ENCODE measurements at places on chromosomes 13 and 19.

DNA sequence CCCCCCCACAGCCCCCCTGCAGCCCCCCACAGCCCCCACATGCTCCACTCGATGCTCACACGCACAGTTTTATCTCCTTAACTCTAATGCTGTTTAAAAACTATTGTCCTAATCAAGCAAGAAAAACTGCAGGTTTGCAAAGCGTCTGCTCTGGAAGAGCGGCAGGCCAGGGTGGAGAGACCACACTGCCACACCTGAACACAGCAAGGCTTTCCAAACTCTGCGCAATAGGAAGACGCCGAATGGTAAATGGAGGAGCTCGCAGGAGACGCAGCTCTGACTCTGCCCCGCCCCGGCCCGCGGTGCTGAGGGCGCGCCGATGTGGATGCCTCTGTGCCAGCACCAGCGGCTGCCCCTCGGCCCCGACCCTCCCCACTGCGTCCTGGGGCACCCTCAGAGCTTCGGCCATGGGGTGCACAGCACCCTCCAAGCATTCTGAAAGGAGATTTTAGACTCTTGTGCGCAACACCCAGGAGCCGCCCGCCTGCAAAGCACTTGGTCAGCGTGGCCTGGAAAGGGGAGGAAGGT is 32.4 kb downstream of the RASA3 start:
- DNase-seq = no peak

DNA sequence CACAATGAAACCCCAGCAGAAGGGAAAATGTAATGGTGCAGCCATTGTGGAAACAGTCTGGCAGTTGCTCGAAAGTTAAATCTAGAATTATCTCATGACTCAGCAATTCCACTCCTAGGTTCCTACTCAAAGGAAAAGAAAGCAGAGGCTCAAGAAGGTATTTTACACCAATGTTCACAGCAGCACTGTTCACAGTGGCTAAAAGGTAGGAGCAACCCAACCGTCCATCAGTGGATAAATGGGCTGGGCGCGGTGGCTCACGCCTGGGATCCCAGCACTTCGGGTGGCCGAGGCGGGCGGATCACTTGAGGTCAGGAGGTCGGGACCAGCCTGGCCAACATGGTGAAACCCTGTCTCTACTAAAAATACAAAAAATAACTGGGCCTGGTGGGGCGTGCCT is 25.9 kb downstream of the ZFR2 start:
- DNase-seq = no peak

GRCh38 chr13:66137384-66137783 is 1092.8 kb downstream of the PCDH9 start:
- no peak for DNase-seq

DNA sequence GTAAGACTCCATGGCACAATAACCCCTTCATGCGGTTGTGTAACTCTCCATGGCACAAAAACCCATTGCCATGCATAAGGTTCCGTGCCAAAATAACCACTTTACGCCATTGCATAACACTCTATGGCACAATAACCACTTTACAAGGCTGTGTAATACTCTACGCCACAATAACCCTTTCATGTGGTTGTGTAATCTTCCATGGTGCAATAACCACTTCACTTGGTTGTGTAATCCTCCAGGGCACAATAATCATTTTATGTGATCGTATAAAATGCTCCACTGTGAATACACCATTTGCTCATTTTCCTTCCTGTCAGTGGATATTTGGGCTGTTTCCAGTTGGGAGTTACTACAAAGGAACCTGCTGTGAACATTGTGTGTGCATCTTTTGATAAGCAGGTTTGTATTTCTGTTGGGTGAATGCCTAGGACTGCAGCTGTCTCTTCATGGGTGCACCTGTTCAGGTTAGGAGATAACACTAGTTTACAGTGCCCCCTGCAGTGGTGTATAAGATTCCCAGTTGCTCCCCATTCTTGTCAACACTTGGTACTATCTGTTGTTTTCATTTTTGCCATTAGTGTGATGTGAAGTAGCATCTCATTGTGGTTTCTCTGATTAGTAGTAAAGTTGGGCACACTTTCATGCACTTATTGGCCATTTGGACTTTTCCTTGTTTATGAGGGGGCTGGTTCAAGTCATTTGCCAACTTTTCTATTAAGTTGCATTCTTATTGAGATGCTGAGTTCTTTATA is 21.1 kb upstream of the ZSCAN18 start:
- no peak for DNase-seq

DNA sequence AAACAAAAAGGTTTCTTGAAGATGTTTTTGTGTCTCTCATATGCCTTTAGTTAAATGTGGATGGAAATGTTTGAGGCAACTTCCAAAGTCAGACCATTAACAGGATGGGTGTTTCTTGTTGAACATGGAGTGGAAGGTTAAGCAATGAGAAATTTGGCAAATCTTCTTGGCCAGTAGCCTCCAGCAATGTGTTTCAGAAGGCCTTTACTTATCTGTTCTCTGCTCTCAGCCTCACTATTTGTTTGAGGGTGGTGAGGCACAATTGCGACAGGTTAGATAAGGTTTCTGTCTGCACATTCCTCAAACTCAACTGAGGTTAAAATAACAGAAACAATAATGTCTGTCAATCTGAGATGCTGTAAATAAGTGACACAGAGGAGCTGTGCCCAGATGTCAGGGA is 1019.0 kb downstream of the DIAPH3 start:
- no peak for DNase-seq

GRCh38 chr19:1553415-1553814 is 14.7 kb downstream of the MEX3D start:
- no peak for DNase-seq

GRCh38 chr19:28864577-28865042 is 348.3 kb downstream of the UQCRFS1 start:
- no peak for DNase-seq

DNA sequence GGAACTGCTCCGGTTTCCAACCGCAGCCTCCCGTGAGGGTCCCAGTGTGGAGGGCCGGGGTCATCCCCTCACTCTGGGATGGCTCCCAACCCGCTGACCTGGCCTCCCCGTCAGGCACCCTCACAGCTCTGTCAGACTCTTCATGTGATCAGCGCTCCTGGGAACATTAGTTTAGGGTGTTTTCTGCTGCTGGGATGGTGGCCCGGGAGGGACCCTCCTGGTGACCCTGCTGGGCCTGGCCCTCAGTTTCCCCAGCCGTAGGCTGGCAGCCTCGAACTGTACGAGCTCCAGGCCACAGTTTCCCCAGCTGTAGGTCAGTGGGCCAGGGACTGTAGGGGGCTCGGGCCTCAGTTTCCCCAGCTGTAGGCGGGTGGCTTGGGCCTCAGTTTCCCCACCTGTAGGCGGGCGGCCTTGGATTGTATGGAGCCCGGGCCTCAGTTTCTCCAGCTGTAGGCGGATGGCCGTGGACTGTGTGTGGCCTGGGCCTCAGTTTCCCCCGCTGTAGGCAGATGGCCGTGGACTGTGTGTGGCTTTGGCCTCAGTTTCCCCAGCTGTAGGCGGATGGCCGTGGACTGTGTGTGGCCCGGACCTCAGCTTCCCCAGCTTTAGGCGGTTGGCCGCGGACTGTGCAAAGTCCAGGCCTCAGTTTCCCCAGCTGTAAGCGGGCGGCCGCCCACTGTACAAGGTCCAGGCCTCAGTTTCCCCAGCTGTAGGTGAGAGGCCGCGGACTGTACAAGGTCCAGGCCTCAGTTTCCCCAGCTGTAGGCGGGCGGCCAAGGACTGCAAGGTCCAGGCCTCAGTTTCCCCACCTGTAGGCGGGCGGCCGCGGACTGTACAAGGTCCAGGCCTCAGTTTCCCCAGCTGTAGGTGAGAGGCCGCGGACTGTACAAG is 1.3 kb upstream of the PTBP1 start:
- DNase-seq = no peak

DNA sequence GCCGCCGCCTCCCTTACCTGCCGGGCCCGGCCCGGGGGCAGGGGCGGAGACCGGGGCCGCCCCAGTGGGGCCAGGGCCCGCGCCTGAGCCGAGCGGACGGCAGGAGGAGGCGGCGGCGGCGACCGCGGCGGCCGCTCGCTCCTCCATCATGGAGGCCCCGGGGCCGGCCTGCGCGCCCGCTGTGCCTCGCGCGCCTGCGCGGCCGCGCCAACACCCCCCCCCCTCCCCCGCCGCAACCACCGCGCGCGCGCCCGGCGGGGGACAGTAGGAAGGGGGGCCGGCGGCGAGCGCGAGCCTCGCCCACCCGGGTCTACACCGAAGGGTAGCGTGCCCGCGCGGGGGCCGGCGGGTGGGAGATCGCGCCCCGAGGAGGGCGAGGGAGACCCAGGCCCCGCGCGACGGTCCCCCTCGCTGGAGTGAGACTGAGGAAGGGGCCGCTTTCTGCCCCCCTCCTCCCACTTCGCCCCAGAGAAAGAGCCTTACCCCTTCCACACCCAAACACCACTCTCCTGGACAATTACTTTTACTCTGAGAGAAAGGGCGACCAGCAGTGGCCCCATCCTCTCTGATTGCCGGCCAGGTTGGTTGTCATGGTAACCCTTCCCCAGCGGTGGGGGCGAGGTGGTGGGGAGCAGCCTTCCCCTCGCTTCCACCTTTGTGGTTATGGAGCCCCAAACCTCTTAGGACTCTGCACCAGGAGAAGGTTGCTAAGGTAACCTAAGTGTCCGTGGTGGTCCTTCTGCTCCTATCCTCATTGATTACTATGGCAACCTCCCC is at the start of gene STRN4:
STRN4 (minus strand) TSS at position 170 of the 777 bp plus-strand sequence; CDS start at position 150, 20 bp downstream.
- peak; percentile 43 for DNase-seq

DNA sequence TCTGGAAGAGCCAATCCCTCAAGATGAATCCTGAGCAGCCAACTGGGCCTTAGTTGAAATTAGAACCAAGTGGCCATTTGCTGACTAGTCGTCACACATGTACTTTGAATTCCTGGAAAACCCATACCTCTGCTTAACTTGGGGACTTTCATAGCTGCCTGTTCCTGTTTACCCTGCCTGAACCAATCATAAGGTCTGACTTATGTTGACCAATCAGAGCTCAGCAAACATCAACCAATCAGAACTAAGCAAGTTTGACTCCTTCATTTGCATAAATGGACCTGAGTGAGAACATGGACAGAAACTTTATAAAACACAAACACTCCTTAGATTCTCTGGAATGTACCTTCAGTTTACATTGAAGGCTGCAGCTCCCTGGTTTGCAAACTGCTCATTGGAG is 50.8 kb downstream of the LATS2 start:
- no peak for DNase-seq

DNA sequence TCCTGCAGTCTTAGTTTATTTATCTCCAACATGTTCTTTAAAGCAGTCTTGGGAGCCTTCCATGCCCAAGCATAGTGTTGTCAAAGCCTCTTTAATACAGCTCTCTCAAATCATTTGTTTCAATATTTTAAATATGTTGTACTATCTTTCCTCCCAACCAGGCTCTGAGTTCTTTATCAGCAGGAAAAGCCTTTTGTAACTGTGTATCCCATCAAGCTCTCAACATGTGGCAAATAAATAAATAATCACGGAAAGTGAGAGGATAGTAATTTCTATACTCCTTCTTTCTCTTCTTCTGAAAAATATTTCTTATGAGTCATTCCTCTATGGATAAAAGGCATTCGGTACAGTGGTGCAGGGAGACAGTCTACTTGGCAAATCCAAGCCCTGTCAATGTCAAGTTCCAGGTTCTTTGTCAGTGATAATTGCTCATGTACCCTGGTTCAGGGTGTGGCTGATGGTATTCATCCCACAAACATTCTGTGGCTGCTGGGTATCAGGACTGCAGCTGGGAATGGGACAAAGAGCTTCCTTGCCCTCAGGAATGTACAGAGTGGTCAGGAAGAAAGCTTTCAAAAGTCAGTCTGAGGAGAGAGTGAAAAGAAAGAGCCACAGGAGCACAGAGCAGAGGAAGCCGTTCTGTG is 384.3 kb downstream of the EFNB2 start:
- DNase-seq = no peak

DNA sequence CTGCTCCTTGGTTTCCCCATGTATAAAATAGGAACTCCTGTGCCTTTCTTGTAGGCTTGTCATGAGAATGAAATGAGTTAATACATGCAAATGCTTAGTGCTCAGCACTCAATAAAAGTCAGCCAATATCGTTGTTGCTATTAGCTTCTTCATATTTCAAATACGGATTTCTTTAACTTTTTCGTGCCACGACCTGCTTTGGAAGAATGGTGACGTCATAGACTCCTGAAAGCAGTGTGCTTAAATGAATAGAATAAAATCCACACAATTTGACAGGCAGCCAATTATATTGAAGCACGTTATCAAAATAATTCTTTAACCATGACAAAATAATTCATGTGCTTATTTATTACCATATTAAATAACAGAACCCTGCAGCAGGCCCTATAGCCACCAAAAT is 26.6 kb upstream of the CDC16 start:
- no peak for DNase-seq

DNA sequence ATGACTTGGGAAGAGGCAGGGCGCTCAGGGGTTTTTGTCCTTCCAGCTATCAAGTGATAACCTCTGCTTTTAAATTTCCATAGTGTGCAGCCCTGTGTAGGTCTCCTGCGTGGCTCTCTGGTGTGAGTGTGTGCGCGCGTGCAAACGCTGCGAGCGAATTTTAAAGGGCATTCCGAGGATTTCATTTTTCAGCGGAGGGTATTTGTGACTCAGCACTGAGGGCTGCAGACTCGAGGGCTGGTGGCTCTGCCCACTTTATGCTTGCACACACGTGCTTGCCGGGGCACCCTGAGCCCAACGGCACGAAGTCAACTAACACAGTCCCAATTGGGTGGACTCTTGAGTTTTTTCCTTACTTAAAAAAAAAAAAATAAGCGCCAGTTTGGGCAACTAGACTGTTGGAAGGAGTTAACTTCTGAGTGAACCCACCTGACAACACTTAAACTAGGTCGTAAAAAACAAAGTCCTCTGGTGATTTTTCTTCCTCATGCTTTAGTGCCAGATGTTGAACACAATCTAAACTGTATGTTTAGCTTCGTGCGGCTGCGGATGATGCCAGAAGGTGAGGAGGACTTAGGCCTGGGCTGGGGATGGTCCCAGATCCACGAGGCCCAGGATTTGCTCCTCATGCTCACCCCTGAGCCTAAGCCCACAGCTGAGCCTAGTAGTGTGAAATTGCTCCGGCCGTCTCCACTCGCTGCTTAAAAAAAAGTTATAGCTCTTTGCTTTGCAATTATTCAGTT is 2.1 kb downstream of the FGF9 start:
- DNase-seq = no peak

GRCh38 chr19:42528354-42529247 is at the start of gene CEACAM1:
Gene CEACAM1 (minus strand): TSS chr19:42528481. CDS start chr19:42528374, 107 bp downstream.
- DNase-seq = peak; percentile 29

DNA sequence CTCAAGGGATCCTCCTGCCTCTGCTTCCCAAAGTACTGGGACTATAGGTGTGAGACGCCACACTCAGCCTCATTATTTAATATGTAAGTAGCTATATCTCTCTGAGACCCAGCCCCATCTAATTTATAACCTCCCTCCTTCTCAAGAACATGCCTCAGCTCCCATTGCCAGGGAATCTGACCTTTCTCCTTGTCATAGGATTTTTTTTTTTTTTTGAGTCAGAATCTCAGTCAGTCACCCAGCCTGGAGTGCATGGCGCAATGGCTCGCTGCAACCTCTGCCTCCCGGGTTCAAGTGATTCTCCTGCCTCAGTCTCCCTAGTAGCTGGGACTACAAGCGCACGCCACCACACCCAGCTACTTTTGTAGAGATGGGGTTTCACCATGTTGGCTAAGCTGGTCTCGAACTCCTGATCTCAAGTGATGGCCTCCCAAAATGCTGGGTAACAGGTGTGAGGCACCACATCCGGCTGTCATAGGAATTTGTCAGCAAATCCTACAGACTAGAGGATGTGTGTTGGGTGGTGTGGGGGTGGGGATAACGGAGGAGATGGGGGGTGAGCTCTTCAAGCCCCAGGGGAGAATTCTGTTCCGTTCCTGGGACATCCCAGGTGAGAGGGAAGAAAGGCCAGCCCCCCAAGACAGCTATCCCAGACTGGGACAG is 5.1 kb upstream of the EPS8L1 start:
- no peak for DNase-seq

- DNase-seq = no peak
Measured at GRCh38 chr19:41804336-41804735, 7.9 kb downstream of the CEACAM3 start.

GRCh38 chr13:110665491-110666254 is 40.2 kb downstream of the CARS2 start:
- no peak for DNase-seq
